Vagina (tissue), 2 donors: ENCODE measurements at places on chromosomes 5 and 9. TPM values are rescaled to one million over a fixed set of nuclear protein-coding genes. Genes with fewer than 3 reads are reported as not detected.

GRCh38 chr5:172871982-172872381 is 37.9 kb downstream of the ERGIC1 start:
- peaks cover 91% of the 10 kb centered on the region for H3K4me1 ChIP-seq
- peak overlapping the region; percentile 97 for H3K27ac ChIP-seq
- H3K4me3 ChIP-seq = no peak overlapping the region
- no peaks in the 10 kb centered on the region for H3K36me3 ChIP-seq

Gene SCGB3A2
- total RNA-seq = not detected

Gene PCDHA9
- 0.25 TPM for total RNA-seq

- H3K4me3 ChIP-seq = no peak overlapping the region
- no peak for DNase-seq
- no peaks in the 10 kb centered on the region for H3K36me3 ChIP-seq
- H3K27me3 ChIP-seq = no peaks in the 10 kb centered on the region
- peaks cover 48% of the 10 kb centered on the region for H3K4me1 ChIP-seq
Observed at GRCh38 chr9:134459164-134459563, 132.9 kb downstream of the RXRA start.

- H3K4me3 ChIP-seq = no peak overlapping the region
- no peak overlapping the region for H3K27ac ChIP-seq
- DNase-seq = no peak
Observed at GRCh38 chr9:89478821-89479668, 18.9 kb downstream of the SEMA4D start.

DNA sequence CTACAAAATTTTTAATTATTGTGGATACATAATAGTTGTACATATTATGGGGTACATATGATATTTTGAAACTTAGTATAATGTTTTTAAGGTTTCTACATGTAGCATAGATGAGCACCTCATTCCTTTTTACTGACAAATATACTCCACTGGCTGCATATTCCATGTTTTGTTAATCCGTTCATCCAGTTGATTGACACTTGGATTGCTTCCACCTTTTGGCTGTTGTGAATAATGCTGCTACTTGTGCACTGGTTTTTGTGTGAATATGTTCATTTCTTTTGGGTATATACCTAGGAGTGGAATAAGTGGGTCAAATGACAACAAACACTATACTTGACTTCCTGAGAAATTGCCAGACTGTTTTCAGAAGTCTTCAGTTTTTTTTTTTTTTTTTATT is 2.8 kb upstream of the ENTREP1 start:
- no peaks in the 10 kb centered on the region for H3K27me3 ChIP-seq
- H3K27ac ChIP-seq = no peak overlapping the region
- no peaks in the 10 kb centered on the region for H3K36me3 ChIP-seq
- H3K4me1 ChIP-seq = peaks cover 9% of the 10 kb centered on the region

- no peaks in the 10 kb centered on the region for H3K27me3 ChIP-seq
- no peak overlapping the region for H3K27ac ChIP-seq
- H3K36me3 ChIP-seq = no peaks in the 10 kb centered on the region
Observed at GRCh38 chr5:74870299-74871067, 4.3 kb upstream of the FAM169A start.

GRCh38 chr9:121498487-121499176 is 1.0 kb downstream of the GGTA1 start:
- no peaks in the 10 kb centered on the region for H3K36me3 ChIP-seq
- DNase-seq = no peak
- H3K4me1 ChIP-seq = peaks cover 34% of the 10 kb centered on the region
- no peaks in the 10 kb centered on the region for H3K27me3 ChIP-seq
- peak overlapping the region; percentile 61 for H3K4me3 ChIP-seq

DNA sequence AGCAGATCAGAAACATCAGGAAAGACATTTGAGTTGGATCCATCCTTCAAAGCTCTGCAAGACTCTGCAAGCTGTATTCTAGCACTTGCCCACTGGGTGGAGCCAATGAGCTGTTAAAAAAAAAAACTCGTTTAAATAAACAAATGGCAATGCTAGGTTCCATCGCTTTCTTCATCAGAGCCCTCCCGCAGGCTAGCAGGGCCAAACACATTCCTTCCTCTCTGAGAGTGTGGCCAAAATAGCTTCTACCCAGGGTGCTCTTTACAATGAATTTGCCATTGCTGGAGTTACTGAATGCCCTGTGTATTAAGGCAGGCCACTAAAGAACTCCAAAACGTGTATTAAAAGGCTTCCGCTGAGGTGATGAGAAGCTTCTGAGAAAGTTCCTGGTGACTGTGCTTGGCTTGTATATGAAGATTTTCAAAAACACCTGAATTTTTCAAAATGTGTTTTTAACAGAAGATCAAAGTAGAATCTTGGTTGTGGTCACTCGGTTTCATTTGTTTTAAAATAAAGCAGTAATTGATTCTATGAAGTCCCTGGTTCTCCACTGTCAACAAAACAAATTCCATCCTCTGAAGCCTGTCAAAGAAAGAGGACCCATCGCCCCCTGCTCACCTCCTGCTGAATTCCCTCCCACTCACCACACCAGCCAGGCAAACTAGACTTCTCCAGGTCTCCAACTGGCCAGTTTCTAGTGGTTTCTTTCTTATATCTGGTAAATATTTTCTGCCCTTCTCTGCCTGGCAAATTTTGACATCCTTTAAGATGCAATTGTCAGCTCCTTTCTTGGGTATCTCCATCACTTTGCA is 36.5 kb upstream of the EQTN start:
- no peaks in the 10 kb centered on the region for H3K36me3 ChIP-seq
- no peak overlapping the region for H3K4me3 ChIP-seq
- DNase-seq = no peak
- H3K4me1 ChIP-seq = peaks cover 25% of the 10 kb centered on the region

Gene PCDHGA10
- total RNA-seq = 10.6 TPM

DNA sequence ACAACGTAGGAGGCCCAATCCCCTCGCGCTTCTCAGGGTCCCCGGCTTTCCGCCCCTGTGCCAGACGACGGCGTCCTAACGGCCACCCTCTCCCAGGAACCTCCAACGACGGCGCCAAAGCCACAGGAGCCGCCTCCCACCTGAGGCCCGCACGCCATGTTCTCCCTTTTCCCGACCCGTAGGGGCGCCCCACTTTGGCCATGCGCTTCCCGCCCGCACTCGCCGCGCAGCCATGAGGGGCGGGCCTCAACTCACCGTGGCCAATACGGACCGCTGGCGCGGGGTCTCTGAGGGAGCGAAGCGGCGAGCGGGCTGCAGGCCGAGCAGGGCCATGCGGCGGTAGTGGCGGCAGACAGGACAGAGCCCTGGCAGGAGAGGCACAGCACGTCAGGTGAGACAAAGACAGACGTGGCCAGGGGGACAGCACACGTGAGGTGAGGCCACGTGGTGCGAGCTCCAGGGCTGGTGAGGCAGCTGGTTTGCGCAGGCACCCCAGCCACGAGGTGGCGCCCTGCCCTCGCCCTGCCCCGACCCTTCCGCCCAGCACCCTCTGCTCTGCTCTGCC is 1005.5 kb upstream of the PTPRD start:
- no peak for DNase-seq
- H3K27me3 ChIP-seq = no peaks in the 10 kb centered on the region
- no peaks in the 10 kb centered on the region for H3K36me3 ChIP-seq

Gene F2RL2
- not detected for total RNA-seq

- peaks cover 17% of the 10 kb centered on the region for H3K4me1 ChIP-seq
- H3K36me3 ChIP-seq = no peaks in the 10 kb centered on the region
- DNase-seq = no peak
- no peaks in the 10 kb centered on the region for H3K27me3 ChIP-seq
Observed at GRCh38 chr5:10306114-10306513, 1.6 kb downstream of the CMBL start.

Gene NME5
- not detected for total RNA-seq

DNA sequence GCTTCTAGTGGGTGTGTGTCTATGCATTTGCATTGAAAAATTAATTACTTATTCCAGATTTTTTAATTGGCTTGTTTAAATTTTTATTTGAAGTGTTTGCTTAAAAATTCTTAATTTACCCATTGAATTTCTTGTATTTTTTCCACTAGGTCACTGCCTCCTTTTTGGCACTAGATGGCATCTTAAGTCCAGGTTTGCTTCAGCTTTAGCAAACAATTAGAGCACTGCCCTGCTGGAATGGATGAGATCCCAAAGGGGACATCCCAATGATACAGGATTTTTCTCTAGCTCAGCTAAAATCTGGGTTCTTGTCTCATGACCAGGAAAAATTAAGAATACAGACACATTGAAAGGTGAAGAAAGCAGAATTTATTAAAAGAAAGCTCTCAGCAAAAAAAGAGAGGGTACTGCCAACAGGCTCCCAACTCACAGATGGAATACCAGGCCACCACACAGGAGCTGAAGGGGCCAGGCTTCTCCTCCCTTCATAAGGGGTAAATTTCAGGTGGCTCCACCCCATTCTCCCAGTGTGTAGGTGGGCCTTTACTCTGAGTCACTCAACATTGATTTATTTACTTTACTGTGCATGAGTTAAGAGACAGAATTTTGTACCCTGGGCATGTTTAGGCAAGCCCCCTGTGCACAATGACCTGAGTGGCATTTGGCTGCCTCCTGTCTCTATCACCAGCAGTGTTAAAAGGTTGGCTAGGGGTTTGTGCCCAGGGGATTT is 532.4 kb downstream of the ANXA1 start:
- no peaks in the 10 kb centered on the region for H3K27me3 ChIP-seq
- no peak overlapping the region for H3K4me3 ChIP-seq
- H3K27ac ChIP-seq = no peak overlapping the region
- no peaks in the 10 kb centered on the region for H3K4me1 ChIP-seq
- H3K36me3 ChIP-seq = no peaks in the 10 kb centered on the region

Gene CBY3
- not detected for total RNA-seq

DNA sequence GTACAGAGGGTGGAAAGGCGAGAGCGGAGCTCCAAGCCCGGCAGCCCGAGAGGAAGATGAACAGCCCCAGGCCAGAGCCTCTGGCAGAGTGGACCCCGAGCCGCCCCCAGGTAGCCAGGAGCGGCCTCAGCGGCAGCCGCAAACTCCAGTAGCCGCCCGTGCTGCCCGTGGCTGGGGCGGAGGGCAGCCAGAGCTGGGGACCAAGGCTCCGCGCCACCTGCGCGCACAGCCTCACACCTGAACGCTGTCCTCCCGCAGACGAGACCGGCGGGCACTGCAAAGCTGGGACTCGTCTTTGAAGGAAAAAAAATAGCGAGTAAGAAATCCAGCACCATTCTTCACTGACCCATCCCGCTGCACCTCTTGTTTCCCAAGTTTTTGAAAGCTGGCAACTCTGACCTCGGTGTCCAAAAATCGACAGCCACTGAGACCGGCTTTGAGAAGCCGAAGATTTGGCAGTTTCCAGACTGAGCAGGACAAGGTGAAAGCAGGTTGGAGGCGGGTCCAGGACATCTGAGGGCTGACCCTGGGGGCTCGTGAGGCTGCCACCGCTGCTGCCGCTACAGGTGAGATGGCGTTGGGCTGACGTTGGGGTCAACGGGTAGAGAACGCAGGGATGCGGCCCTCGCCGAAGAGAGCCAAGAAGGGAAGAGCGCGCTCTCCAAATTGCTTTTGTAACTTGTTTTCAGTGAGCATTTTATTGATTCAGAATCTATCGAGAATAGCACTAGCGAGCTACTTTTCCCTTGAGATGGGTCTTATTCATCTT is at the start of gene PTGER4:
TSS of gene PTGER4 (plus strand) at position 3 of the 769 bp plus-strand sequence. CDS start 1,079 bp downstream, outside the sequence.
- H3K36me3 ChIP-seq = no peaks in the 10 kb centered on the region
- H3K27me3 ChIP-seq = no peaks in the 10 kb centered on the region
- peak within 1 kb of the TSS; percentile 84 for H3K27ac ChIP-seq
- DNase-seq = no peak
- H3K4me3 ChIP-seq = peak within 1 kb of the TSS; percentile 81

- peaks cover 7% of the 10 kb centered on the region for H3K4me1 ChIP-seq
- H3K4me3 ChIP-seq = no peak overlapping the region
- H3K27ac ChIP-seq = no peak overlapping the region
- no peaks in the 10 kb centered on the region for H3K36me3 ChIP-seq
Observed at GRCh38 chr9:136703276-136703860, 9.0 kb upstream of the DIPK1B start.

Gene FAM78A
- 2.5 TPM for total RNA-seq

Gene SHISAL2B
- total RNA-seq = not detected

- no peak overlapping the region for H3K27ac ChIP-seq
- peaks cover 6% of the 10 kb centered on the region for H3K4me1 ChIP-seq
- H3K36me3 ChIP-seq = no peaks in the 10 kb centered on the region
- no peak overlapping the region for H3K4me3 ChIP-seq
- H3K27me3 ChIP-seq = no peaks in the 10 kb centered on the region
Observed at GRCh38 chr9:14962193-14962882, 52.1 kb upstream of the FREM1 start.

DNA sequence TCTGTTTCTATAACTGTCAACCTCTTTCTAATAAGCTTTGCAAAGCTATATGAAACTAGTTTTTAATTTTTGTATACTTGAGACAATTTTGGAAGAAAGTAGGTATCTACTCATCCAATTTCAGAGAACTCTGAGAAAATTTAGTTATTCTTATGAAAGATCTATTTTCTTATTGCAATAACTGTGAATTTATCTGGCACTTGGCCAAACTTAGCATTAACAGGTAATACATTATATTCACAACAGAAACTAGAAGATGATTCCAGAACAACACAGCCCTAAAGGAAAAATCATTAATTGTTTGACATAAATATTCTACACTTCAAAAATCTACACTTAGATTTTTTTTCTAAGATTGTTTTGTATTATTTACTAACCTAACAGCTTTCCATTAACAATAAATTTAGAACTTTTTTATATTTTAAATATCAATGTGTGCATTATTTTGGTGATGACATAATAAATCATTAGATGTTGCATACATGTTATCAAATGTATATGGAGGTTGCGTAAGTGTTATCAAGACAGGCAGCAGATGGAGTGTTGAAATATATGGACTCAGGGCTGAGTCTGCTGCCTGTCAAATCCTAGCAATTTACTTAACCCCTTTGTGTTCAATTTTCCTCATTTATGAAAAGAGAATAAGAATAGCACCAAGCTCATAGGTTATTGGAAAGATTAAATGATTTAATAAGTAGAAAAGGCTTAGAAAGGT is 141.8 kb downstream of the MUSK start:
- no peaks in the 10 kb centered on the region for H3K36me3 ChIP-seq
- H3K4me1 ChIP-seq = no peaks in the 10 kb centered on the region
- H3K27me3 ChIP-seq = no peaks in the 10 kb centered on the region
- DNase-seq = no peak
- H3K4me3 ChIP-seq = no peak overlapping the region

DNA sequence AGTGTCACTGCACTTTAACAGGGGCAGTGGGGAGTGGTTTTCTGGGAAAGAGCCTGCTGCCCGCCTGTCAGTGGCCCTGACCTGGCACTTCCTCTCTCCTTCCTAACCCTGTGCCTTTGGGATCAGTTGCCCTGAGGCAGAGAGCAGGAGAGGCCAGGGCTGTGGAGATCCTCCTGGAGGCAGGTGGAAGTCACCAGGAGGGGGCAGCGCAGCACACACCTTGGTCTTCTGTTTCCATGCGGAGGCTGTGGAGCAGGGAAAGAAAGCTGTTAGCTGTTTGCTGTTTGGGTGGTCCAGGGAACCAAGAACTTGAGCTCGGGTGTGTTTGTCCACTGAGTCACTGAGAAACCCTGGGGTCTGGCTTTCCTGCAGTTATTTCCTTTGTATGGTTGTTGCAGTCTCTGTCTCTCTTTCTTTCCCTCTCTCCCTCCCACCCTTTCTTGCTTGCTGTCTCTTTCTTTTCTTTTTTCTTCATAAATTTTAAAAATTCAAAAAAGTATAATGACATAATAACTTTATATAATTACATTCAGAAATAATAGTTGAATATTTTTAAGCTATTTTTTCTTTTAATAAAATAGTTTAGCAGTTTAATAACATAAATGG is 28.1 kb downstream of the NTRK2 start:
- no peaks in the 10 kb centered on the region for H3K36me3 ChIP-seq
- DNase-seq = no peak
- H3K27ac ChIP-seq = no peak overlapping the region
- no peak overlapping the region for H3K4me3 ChIP-seq
- H3K27me3 ChIP-seq = no peaks in the 10 kb centered on the region
- peaks cover 15% of the 10 kb centered on the region for H3K4me1 ChIP-seq
